ENCODE measurements at places on chromosomes 1 and 21.

DNA sequence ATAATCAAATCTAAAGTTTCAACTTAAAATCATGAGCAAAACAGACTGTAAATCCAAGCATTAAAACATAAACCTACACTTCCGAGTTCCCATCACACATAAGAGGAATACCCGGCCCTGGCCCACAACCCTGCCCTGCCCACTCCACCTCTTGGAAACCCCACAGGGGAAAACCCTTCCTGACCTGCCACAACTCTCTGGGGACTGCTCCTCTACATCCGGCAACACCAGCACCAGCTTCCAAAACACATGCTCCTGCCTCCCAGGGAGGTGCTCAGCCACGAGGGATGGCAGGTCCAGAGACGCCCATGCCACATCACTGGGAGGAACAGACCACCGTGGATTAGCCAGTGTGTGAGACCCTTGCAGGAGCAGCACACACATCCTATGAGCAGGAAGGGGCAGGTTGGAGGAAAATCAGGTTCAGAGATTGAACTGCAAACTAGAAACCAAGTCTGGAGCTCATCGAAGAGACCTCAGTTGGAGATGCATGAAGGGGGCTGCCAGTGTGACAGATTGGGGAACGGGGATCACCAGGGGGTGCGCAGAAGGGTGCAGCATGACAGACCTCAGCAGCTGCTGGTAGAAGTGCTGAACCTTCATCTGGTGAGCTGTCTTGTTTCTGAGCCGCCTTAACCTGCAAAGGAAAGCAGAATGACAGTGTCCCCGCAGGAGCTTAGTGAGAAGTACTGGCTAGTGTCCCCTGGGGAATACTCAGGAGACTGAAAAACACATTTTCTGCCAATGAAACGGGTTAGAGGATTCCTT lies 25.8 kb upstream of the LSS start:
- no peak for DNase-seq

- DNase-seq: no peak
Observed at GRCh38 chr1:170063109-170063826, 11.2 kb downstream of the KIFAP3 start.

DNA sequence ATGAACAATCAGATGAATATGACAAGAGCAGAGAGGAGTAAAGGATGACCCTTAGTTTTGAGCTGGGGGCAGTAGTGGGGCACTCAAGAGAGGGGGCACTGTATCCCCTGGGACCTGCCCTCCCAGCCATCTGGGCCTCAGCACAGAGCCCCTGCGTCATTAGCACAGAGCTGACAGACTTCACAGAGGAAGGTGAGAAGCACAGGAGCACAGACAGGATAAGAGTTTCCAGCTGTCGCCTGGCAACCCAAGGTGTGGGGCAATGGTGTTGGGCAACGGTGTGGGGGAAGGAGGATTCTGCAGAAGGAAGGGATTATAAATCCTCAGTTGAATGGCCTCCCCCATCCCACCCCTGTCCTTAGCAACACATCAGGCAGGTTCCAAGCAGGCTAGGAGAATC lies 30.2 kb downstream of the RAB3B start:
- no peak for DNase-seq

- peak; percentile 59 for DNase-seq
Observed at GRCh38 chr1:116128664-116129063, 17.5 kb downstream of the MAB21L3 start.

DNA sequence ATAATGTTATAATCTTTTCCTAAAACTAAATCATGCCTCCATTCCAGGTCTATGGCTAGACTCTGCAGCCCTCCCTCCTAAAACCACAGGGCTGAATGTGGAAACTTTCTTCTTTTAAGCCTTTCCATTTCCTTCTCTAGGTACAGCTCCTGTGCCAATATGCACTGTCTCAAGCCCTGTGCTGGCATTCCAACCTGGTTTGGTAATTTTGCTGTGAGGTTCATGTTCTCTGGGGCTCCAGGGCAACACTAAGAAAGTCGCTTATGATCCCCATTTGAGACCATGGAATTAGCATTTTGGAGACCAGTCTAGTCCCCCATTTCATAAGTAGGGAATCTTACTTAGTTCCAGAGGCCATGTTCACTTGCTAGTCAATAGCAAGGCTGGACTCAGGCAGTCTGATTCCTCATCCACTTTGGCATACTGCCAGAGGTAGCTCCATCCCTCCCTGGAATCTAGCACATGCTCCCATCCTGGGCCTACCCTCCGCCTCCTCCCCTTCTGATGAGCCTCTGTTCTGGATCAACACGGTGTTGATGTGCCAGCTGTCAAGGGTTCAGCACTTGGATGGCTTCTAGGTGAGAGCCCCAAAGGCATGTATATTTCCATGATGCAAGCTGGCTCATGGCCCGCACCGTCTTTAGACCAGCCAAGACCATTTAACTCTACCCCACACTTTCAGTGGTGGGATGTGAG lies 36.5 kb downstream of the ZMYND12 start:
- DNase-seq: no peak

DNA sequence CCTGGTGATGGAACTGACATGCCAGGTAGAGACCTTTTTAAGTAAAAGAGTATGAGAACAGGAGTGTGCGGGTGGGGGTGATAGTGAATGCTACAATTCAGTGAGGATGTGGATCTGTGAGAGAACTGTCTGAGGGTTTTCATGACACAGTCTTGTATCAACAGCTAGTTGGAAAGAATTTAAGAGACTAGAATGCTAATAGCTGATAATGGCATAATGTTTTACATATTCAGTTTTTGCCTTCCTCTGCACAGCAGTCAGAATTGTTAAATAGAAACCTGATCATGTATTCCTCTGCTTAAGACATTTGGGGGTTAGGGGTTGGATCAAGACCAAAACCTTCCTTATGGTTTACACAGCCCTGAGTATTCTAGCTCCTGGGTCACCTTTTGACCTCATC lies 152.8 kb upstream of the ZRANB2 start:
- no peak for DNase-seq

DNA sequence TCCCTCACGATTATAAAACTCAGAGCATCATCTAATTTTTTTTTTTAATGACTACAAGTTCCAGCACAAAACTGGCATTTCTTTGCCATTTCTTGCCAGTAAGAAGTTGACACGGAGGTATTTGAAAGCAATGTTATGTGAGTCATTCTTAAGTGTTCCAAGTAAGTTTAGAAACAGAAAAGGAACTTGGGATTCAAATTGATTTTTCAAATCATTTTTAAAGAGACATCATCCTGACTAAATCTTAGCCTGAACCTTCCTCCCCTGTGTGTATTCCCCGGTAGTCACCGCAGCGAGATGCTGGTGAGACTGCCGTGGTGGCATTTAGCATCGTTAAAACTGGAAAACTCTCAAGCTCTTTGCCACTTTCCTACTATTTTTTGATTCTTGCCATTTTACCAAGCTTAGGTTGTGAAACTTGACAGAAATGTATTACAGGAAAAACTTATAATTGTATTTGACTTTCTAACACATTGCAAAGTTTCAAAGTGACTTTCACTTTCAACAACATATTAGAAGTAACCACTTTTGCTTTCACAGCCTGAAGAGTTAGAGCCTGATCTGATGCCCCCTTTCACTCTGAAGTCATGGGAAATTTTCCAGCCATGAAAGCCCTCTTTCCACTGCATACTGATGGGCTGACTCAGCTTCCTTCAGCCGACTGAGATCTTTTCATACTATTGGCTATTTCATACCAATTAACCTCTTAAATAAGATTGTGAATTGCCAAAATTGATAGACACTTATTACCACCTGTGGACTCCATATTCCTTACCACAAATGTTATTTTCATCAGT lies 61.4 kb downstream of the OLFML2B start:
- DNase-seq: peak; percentile 33

DNA sequence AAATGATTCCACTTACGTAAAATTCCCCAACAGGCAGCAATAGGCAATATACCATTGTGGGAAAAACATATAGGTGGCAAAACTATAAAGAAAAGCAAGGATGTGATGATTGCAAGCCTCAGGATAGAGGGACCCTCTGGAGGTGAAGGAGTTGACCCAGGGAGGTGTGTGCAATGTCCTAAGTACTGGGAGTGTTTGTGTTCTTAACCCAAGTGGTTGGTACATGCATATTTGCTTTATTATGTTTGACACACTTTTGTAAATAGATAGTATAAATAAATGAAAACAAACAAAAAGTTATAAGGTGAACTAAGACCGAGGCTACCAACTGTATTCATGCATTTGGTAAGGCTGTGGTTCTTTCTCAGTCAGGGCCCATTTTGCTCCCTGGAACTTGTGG lies 7.5 kb downstream of the MX1 start:
- DNase-seq: no peak

All from stimulated activated CD8-positive, alpha-beta memory T cell treated with anti-CD3 and anti-CD28 coated beads, Interleukin-7, amount 100 ng/mL, for 4 hours (primary cell).